Stimulated activated CD4-positive, alpha-beta T cell treated with anti-CD3 and anti-CD28 coated beads, Interleukin-1b, Interleukin-23, amount 100 ng/mL, for 4 hours (primary cell): ENCODE measurements at places on chromosomes 5 and 9.

DNA sequence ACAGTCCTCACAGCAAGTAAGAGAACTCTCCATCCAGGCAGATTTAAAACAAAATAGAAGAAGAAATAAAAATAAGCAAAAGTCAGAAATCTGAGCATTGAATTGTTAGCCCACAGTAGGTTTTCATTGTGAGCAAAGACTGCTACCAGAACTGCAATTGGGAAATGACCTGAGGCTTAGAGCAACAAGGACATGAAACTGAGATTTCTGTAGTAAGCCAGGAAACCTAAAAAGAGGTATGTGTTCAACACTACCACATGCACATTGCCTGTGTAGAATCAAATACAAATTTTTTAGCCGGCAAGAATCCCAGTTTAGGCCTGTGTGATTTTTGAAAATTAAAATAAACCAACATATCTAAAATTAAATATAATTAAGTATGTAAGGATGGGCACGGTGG is 928.4 kb upstream of the WWC1 start:
- DNase-seq: no peak

DNA sequence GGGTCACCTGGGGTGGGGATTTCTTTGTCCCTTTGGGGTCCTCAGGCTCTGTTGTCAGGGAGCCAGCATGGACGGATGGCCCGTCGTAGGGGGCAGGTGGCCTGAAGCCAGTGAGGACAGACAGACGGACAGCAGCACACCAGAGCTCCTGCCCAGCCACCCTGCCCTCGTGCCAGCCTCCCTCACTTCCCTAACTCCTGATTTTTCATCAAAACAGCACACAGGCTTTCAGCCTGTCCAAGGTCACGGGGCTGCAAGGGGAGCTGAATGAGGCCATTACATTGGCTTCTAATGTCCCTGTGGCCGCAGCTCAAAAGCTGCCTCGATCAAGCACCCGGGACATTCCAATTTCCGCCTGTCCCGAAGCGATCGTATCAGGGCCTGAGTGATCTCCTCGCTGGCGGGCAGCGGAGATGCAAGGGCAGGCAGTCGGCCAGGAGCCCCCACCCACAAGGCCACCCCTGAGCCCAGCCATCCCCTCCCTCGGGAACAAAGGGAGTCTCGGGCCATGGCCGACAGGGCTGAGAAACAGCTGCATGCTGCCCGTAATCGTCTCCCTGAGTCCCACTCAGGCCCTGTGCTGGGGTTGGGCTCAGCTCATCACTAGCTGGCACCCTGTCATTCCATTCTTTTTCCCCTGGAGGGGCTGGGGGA is 50.5 kb upstream of the RNU6ATAC start:
- no peak for DNase-seq

- no peak for DNase-seq
Measured at GRCh38 chr5:34022121-34022705, 14.4 kb upstream of the AMACR start.

DNA sequence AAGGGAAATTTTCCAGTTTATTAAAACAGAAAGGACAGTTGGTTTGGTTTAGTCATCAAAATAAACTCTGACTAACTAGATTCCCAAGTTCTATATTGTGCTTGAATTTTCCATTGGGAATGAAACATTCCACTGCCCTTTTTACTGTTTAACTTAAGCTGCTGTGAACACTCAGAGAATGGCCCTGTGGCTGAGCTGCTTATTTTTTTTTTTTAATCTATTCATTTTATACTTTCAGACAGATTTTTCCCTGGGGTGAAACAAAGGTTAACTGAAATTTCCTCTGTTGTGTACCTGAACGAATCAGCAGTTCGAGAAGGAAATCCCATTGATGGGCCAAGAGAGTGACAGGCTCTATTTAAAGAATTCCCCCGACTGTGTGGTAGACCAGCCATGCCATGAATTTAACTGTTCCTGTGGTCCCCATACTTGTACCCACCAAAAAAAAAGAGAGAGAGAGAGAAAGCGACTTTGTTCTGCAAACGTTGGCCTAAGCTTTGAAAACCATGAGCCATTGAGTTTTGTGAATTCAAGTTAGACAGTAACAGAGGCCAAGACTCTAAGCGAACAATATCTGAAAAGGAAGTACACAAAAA is 138.7 kb upstream of the GRHPR start:
- DNase-seq: no peak

DNA sequence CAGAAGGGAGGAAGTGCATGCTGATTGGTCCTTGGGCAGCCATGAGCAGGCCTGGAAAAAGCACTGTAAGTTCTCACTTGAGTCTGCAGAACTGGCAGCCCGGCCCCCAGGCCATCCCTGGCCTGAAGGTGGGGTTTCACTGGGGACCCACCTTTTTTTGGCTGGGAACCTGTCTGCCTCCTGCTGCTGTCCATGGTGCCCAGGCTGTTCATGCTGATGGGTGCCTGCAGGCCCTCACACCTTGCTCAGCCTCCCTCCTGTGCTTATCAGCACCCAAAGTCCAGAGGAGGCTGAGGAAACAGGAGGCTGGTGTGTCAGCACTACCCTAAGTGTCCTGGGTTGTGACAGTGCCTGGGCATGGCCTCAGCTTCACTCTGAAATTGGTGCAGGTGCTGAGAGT is 134.4 kb upstream of the SPRY4 start:
- no peak for DNase-seq

DNA sequence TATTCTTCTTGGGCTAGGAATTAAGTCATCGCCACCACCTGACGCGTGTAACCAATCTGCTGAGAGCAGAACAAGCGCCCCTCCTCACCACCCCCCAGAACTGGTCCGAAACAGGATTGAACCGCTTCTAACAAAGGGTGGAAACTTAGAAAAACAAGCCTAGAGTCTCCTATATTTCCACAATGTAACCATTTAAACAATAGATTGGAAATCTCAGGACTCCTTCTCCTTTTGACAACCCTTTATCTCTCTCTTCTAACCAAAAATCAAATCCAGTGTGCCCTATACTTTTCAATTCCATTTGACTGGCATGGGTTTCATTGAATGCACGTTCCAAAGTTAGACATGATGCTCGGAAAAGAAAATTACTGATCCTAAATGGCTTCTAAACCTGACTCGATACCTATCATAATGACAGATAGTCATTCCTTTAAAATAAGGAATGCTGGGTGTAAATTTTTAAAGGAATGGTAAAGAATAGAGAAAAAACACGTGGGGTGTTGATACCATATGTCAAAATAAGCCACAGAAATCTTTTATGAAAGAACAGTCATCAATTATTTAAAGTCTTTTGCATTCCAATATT is 1.2 kb downstream of the ARRDC3 start:
- DNase-seq: peak; percentile 41

GRCh38 chr5:133404724-133405123 is 207.6 kb downstream of the FSTL4 start:
- no peak for DNase-seq

DNA sequence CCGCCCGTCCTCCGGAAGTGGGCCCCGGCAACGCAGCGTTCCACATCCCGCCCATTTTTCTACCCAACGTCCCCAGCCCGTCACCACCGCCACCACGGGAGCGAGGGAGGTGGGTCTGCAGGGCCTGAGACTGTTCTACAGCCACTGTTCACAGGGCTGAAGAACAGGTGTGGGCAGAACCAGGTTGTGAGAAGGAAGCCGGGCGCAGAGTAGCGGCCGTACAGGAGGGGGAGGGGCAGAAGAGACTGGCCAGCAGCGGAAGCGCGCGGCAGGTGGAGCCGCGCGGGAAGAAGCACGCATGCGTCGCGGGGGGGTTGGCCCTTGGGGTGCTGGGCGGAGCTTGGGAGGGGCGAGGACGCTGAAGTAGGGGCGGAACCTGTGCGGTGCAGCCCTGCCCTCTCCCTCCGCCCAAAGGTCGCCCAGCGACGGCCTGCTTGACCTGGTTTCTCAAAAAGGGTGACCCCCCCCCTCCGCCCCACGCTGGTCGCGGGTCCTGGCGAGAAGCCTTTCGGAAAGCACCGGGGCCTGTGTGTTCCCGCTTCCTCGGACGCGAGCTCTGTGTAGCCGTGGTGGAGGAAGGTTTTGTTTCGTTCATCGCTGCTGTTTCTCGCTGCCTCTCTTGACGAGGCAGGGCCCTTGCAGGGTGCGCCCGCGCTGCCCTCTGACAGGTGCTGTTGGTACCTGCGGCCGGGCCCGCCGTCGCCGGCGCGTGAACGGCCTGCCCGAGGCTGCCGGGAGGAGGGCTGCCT is 7.8 kb upstream of the MGAT1 start:
- peak; percentile 94 for DNase-seq
